ENCODE measurements at places on chromosomes 2 and 18.

DNA sequence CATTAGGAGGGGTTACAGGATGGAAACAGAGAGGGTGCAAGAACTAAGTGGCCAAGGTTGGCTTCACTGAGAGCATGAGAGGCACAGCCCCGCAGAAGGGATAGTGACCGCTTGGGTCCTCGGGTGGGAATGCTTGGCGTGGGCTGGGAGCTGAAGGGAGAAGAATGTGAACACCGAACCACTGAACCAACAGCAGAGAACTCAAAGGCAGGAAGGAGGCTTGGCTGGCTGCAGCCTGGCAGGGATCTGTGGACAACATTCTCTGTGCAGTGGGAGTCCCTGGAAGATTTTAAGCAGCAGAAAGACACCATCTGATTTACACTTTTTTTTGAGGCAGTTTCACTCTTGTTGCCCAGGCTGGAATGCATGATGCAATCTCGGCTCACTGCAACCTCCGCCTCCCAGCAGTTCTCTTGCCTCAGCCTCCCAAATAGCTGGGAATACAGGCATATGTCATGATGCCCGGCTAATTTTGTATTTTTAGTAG lies 33.9 kb downstream of the SOWAHC start:
- DNase-seq: no peak

DNA sequence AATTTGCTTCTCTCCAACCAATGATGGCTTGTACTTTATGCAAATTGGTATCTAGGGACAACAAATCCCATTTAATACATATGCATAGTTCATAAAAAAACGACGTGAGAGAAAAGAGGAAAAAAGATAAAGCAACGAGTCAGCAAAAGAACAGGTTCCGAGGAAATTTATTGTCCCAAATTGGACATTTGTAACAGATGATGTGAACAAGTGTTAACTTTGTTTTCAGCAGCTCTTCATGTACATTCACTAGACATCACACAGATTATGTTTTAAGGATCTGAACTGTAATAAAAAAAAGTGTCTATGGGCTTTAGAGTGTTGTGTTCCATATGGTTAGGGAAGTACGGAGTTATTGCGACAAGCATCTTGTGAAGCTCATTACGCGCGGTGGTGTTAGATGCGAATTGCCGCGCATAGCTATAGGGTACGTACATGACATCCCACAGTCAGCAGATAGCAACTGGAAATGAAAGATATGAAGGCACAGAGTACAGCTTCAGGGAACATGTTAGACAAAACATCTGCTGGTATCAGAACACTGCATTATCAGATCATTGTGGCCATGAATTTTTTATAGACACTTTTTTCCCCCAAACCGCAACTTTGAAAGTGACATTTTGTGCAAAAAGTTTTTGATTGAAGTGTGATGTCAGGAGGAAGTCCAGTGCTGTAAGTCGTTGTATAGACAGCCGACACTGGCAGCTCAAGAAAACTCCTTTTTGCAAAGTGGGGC lies 1073.1 kb upstream of the FANCL start:
- DNase-seq: no peak

- no peak for DNase-seq
Measured at GRCh38 chr2:99709229-99709628, 219.4 kb upstream of the REV1 start.

DNA sequence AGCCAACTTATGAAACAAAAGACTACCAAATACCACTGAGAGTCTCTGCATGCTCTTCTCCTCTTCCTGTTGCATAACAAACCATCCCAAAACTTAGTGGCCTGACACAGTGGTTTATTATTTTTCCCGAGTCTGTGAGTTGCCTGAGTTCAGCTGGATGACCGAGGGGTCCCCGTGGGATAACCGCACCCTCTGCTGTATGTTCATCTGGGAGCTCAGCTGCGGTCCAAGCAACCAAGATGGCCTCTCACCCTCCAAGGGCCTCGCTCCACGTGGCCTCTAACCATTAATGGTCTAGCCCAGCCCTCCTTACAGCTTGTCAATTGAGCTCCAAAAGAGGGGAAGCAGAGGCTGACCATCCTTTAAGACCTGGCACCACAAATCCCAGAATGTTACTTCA lies 17.1 kb downstream of the ITM2C start:
- DNase-seq: no peak

DNA sequence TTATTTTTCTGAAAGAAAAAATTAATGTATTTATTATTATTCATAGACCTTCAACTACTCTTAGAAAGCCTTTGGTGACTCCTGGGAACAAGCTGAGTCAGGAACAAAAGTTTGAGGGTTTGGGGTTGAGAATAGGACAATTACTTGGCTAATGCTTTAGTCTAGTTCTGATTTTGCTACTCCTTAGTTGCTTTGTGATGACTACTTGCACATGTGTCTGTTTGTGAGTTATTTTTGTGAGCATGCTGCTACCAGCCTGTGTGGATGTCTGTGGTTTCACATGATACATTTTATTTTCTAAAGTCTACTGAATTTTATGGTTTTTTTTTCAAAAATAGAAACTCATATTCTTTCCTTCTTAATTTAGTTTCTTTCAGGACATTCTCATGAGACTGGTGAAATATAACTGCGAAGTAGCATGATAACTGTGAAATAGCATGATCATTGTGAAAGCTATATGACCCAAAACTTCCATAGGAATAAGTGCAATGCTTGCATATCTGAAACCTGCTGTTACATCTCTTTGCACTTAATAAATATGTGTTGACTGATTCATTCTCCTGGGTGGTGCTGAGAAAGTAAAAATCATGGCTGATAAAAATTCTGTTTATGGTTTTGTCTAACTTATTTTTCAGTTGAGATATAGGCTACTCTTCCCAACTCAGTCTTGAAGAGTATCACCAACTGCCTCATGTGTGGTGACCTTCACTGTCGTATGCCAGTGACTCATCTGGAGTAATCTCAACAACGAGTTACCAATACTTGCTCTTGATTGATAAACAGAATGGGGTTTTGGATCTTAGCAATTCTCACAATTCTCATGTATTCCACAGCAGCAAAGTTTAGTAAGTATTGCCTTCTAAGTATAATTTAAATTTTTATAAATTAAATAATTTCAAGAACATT lies 17.9 kb upstream of the IL18R1 start:
- DNase-seq: no peak

GRCh38 chr2:3108105-3108504 lies 269.5 kb downstream of the EIPR1 start:
- DNase-seq: no peak

GRCh38 chr2:62340994-62341484 lies 145.1 kb downstream of the B3GNT2 start:
- DNase-seq: no peak

- DNase-seq: no peak
Measured at GRCh38 chr2:134583462-134583861, 135.3 kb downstream of the TMEM163 start.

DNA sequence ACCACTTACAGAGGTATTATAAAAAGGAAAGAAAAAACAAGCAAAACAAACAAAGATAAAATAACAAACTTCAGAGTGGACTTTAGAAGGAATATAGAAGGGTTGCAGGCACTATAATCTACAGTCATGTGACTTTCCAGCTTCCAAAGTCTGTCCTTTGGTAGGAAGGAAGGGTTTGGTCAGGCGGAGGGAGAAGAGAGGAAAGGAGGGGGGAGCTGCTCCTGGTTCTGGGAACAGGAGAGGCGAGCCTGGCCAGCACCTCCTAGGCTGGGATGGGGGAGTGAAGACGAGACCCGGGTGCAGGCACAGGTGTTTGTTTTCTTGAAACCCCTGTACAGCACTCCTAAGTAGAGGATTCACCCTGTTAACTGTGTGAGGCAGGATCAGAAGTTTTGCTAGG lies 53.8 kb upstream of the GATA6 start:
- DNase-seq: no peak

- DNase-seq: no peak
Measured at GRCh38 chr18:27724362-27724761, 452.6 kb downstream of the CDH2 start.

DNA sequence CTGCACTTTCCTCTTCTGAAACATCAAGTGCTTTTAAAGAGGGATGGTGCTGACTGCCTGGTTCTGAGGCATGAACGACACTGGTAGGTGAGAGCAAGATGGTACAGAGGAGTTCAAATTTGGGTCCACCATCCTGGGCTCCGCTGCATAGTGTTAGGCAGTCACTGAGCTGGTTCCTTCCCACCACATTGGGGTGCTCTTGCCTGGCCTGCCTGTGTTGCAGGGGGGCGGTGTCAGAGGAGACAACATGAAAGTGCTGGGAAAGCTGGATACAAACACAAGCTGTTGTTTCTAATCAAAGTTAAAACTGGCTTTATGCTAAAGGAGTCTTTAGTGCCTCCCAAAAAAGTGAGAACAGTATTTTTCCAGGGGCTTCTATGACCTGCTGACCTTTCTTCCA lies 258.1 kb downstream of the GBX2 start:
- DNase-seq: no peak

- no peak for DNase-seq
Measured at GRCh38 chr18:741931-742512, 29.6 kb upstream of the ENOSF1 start.

GRCh38 chr18:52624702-52625101 lies 284.7 kb downstream of the DCC start:
- no peak for DNase-seq

All from activated naive CD4-positive, alpha-beta T cell treated with anti-CD3 and anti-CD28 coated beads, Interleukin-2, amount 50 U/mL, for 16 hours (primary cell).